ENCODE measurements at places on chromosomes 5 and 9. TPM values are rescaled to one million over a fixed set of nuclear protein-coding genes. Genes with fewer than 3 reads are reported as not detected.

DNA sequence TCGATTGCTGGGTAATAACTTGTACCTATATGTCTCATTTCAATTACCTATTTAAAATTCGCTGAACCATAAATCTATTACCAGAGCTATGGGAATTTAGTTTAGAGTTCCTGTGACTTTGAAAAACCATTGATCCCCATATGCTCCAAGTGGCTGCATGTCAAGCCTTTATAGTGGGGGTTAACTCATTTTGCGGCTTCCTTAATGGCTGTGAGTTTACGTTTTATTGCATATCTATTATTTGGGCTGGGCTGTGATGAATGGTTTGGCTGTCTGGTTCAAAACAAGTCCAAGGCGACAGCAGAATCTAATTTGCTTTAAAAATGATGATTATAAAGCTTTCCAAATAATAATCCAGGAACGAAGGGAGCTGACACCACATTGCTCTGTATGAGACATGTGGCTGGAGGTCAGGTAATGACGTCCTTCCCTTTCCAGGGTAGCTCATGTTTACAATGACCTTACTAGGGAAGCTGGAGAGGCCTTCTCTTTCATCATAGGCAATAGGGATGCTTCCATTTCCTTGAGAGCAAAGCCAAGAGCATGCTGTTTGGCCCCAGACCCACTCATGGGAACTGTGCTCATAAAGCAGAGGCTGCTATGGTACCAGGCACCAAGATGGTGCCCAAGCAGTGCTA, 258.3 kb downstream of the HSPA4 start:
- peaks cover 10% of the 10 kb centered on the region for H3K4me1 ChIP-seq
- no peak for DNase-seq
- no peak overlapping the region for H3K4me3 ChIP-seq
- no peak overlapping the region for H3K27ac ChIP-seq

Gene CAMK2A
- 1.1 TPM for total RNA-seq

Gene CAAP1
- 10.1 TPM for total RNA-seq

Gene MYOT
- not detected for total RNA-seq

GRCh38 chr9:2116073-2116472, 100.9 kb downstream of the SMARCA2 start:
- H3K4me3 ChIP-seq: no peak overlapping the region
- no peaks in the 10 kb centered on the region for H3K4me1 ChIP-seq
- no peaks in the 10 kb centered on the region for H3K36me3 ChIP-seq
- H3K27me3 ChIP-seq: no peaks in the 10 kb centered on the region

- no peaks in the 10 kb centered on the region for H3K36me3 ChIP-seq
- no peak for DNase-seq
- no peaks in the 10 kb centered on the region for H3K27me3 ChIP-seq
- no peak overlapping the region for H3K27ac ChIP-seq
Measured at GRCh38 chr9:116592970-116593369, 94.1 kb upstream of the TRIM32 start.
